ENCODE measurements at places on chromosomes 13 and 19.

- DNase-seq, result no peak
These were observed 193.9 kb upstream of the RNF113B start for GRCh38 chr13:98370806-98371515.

- no peak for DNase-seq
These were observed 25.5 kb upstream of the TSC22D1 start for GRCh38 chr13:44601586-44601985.

DNA sequence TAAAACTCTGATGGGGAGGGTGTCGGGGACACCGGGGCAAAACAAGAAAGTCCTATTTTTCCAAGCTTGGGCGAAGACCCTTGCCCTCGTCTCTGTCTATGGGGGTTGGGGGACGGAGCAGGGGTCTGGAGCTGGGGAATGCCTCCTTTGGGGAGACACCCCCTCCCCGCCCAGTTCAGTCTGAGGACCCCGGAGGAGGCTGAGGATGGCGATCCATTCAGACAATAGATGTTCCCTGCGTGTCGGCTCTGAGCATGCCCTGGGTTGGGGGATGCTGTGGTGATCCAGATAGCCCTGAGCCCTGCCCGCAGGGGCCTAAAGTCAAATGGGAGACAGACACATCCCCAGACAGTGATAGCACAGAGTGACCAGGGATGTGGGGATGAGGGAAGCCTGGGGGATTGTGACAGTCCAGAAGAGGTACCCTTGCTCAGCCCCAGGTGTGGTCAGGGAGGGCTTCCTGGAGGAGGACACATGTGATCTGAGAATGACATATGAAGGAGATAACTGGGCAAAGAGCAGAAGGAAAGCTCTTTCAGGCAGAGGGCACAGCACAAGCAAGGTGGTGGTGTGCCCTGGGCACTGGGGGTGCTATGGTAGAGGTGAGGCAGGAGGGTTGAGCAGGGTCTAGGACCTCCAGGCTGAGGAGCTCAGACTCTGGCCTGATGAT, 9.1 kb downstream of the LRFN3 start:
- DNase-seq, result no peak

- no peak for DNase-seq
These were observed 2236.5 kb downstream of the PCDH9 start for GRCh38 chr13:64993514-64994164.

DNA sequence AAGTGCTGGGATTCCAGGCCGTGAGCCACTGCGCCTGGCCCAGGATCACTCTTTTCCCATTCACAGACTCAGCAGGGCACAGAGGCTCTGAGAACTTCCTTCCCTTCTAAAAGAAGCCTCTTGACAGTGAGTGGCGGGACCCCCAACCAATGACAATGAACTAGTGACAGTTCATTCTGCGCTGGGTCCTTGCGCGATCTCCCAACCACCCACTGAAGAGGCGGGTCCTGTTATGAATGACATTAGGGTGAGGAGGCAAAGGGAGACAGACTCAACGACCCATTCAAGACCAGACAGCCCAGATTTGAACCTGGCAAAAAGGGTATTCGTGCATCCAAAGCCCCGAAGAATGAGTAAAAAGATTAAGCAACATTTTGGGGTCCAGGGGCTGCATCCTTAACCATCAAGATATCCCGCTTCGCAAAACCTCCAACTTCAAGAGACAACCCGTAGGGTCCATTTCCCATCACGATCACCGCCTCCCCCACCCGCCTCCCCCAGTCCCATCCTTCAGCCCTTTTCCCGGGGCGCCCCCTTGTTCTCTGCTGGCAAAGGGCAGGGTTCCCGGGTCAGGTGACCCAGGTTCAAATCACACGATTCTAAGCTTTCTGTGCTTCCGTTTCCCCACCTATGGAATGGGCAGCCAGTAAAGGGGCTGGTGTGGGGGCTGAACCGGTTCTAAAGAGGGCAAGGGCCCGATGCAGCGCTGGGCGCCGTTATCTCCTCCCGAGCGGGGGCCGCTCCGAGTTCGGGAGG, 719 bp downstream of the SUGP2 start:
- peak; percentile 80 for DNase-seq

GRCh38 chr19:49347835-49348234, 12.6 kb downstream of the CD37 start:
- DNase-seq, result peak; percentile 24

GRCh38 chr13:87827479-87827878, 156.3 kb downstream of the SLITRK5 start:
- DNase-seq, result no peak

GRCh38 chr19:38661136-38661535, 13.7 kb downstream of the ACTN4 start:
- no peak for DNase-seq

GRCh38 chr13:43688227-43688907, 98.4 kb downstream of the ENOX1 start:
- DNase-seq, result no peak

- no peak for DNase-seq
These were observed 322.7 kb upstream of the SLITRK6 start for GRCh38 chr13:86121881-86122280.

GRCh38 chr19:43538922-43539321, 5.9 kb downstream of the ZNF575 start:
- no peak for DNase-seq

DNA sequence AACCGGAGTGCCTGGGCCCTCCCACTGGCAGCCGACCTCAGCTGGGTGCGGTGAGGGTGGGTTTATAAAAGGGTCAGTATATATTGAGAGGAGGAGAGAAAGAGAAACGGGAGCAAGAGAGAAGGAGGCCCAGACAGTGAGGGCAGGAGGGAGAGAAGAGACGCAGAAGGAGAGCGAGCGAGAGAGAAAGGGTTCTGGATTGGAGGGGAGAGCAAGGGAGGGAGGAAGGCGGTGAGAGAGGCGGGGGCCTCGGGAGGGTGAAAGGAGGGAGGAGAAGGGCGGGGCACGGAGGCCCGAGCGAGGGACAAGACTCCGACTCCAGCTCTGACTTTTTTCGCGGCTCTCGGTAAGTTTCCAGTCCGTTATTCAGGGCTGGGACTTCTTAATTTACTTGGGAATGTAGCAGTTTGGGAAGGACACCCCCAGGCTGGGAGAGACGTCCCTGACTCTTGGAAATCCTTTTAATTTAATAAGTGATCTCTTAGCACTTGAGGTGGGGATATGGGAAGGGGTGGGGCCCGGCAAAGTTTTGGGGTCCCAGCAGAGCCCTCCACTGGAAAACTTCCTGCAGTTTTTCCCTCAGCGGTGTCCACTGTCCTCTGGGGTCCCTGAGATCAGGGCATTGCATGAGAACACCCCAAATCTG, at the start of gene EMP3:
TSS of gene EMP3 (plus strand) at position 288 of the 646 bp plus-strand sequence. CDS start 1,293 bp downstream, outside the sequence.
- DNase-seq, result no peak

DNA sequence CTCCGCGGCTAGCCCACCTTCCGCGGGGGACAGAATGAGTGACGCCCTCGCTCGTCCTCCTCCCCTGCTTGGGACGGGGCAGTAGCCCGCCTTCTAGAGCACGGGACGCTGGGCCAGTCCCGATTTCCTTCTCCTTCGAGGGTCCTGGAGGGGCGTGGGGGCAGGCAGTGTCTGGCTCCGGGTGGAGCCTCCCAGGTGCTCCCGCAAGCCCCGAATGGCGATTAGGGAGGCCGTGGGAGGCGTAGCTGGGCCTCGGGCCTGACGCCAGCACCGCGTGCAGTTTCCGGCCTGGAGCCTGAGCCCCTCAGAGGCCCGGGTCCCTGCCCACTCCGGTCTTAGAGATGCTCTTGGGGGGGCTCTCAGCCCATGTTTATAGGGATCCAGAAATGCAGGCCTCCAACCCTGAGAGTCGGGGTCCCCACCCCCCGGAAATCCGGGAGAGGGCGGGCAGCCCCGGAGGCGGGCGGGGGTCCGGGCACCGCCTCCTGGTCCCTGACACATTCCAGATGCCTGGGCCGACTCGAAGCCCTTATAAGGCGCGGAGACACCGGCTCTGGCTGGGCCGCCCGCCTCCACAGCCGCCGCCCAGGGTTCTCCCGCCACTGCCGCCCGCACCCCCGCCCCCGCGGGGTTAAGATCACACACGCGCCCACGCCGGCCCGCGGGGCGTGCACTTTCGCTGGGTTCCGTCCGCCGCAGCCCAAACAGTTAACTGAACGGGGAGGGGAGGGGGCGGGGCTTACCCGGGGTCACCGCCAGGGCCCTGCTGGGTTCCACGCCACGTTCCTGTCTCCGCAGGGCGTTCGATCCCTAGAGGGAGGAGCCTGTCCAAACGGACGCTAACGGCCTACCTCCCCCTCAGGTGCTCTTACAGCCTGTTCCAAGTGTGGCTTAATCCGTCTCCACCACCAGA, 1.5 kb downstream of the MYADM start:
- peak; percentile 68 for DNase-seq

DNA sequence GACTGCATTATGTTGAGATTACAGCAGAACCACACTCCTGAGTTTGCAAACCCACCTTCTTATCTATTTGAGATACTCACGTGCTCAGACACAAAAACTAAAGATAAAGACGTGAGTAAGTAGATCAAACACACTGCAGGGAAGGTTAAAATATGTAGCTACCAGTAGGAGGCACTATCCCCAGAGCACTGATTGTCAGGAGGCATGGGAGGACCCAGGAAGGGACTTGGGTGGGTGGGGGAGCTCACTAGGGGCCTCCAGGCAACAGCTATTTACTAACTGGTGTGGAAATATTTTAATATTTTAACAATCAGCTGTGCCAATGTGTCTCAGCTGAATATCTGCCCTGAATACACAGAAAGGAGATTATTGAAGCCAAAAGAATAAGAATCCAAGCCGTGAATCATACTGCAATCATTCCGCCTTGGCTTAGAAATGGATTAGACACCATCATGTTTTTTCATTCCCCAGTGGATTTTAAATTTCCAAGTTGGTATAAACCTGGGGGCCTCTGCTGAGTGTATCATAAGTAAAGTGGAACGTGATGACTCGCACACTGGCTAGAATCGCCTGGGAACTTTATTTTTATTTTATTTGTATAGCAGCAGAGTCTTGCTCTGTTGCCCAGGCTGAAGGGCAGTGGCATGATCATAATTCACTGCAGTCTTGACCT, 73.2 kb upstream of the CACNA1A start:
- DNase-seq, result no peak

DNA sequence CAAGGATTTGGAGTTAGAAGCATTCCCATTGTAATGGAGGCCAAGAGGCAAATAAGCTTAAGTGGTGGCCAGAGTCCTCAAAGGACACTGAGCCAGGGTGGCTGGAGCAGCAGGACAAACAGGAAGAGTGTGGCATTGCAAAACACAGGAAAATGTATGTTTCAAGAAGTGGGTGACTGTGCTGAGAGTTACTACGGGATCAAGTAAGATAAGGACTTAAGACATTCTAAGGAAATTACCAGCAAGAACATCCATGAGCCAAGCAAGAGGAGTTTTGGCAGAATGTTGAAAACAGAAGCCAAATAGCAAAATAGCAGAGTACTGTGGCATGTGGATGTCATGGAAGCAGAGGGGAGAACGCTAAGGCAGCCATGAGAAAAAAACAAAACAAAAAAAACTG, 104.2 kb downstream of the RAP2A start:
- DNase-seq, result no peak

DNA sequence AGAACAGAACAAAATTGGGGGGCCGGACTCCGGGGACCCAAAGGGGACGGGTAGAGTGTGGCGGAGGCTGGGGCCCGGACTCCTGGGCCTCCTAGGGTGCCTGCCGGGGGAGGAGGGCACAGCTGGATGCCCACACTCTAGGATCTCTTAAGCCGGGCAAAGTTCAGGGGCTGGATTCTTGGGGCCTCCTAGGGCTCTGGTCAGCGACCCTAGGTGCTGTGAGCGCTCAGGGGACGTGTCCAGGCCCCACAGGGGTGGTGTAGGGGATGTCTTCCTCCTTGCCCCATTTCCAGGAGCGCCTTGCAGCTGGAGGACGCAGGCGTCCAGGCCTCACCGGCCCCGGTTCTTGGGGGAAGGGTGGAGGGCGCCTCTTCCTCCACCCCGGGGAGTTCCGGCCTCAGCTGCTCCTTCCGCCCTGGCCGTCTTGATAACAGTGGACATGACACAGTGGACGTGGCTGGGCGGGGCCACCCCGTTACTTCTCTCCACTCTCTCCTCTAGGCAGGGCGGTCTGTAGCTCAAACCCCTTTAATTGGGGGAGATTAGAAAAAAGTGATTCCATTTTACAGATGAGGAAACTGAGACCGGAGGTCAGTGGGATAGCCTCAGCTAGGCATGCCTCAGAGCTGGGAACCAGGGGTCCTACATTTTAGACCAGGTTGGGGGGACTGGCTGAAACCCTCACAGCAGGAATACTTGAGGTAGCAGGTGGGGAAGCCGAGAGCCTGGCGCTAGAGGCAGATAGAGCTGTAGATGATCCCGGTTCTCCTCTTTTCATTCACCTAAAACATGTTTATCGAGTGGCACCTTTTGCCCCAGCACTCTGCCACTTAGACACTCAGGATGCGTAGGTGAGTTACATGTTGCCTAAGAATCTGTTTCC, 705 bp downstream of the STXBP2 start:
- no peak for DNase-seq

GRCh38 chr13:86569119-86569518, 769.9 kb upstream of the SLITRK6 start:
- no peak for DNase-seq

DNA sequence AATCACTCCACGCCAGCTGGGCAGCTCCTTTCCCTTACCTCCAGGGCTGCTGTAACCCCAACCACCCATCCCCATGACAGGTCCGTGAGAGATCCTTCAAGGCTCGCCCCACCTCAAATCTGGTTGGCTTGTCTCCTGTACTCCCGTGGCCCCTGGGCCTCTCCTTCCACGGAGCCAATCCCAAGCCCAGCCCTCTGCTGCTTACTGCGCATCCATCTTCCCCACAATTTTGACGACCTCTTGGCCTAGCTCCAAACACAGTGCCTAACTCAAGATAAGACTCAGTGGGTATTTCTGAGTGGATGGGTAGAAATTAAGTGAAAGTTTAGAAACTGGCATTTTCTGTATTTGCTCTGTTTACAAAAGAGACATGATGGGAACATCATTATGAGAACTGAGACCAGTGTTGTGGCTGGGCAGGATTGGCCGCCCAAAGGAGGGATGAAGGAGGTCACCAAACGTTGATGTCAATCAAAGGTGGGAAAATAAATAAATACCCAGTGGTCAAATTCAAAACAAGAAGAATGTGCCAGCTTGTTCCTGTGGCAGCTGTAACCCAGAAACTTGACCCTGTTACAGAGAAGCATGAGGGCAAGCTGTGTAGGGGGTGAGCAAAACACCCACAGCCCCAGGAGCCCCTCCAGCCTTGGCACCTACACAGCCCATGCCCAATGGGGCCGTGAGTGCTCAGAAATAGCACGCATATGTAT, 162.2 kb downstream of the ABCC4 start:
- no peak for DNase-seq

DNA sequence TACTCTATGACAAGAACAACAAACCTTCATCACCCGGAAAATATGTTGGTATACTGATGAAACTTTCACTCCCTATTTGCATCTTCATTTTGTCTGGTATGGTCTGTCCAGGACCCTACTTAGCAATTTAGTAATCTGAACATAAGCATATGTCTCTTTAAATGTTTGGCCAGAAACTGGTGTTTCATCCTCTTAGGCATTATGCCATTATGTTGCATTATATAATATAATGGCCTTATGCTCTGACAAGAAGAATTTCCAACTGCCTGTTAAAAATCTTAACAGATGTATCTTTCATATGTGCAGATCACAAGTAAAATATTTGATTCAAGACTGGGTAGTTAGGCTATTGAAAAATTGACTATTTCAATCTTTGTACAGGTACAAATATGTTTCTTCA, 610.6 kb upstream of the PRR20A start:
- DNase-seq, result no peak

Measured in nucleus accumbens (tissue), 56 donors.